Effector memory CD8-positive, alpha-beta T cell (primary cell): ENCODE measurements at places on chromosomes 11 and 22.
A peak's percentile ranks its signal among the peaks of the same experiment; 100 is the strongest.

- no peak for DNase-seq
These were observed 1.9 kb downstream of the KCTD17 start for GRCh38 chr22:37053310-37054055.

DNA sequence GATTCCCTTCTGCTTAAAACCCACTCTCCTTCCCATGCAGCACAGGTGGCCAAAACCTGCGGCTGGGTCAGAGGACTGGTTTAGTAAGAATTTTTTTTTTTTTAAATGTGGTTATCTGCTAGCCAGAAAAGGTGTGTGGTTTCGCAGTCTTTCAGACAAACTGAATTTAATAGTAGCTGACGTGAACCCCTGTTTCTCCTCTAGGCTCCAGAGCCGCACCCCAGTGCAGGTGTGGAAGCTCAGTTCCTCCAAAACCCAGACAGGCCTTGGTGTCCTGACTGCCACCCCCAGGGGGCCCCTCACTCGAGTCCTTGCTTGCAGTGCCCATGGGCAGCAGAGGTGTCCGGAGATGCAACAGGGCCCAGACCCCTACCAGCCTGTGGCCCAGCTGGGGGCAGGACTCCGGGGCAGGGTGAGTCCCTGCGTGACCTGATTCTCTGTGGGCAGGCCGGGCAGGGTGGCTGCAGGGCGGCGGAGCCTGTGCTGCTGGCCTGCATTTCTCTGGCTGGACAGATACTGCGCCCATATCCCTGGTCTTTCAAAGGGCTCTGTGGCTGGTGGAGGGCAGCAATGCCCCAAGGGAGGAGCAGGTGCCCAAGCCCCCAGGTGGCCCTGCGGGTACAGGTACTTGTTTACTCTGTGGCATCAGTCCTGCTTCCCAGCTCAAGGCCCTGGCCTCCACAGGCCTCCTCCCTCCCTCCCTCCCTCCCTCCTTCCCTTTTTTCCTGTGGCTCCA lies 15.2 kb downstream of the KCNQ1 start:
- DNase-seq = no peak

DNA sequence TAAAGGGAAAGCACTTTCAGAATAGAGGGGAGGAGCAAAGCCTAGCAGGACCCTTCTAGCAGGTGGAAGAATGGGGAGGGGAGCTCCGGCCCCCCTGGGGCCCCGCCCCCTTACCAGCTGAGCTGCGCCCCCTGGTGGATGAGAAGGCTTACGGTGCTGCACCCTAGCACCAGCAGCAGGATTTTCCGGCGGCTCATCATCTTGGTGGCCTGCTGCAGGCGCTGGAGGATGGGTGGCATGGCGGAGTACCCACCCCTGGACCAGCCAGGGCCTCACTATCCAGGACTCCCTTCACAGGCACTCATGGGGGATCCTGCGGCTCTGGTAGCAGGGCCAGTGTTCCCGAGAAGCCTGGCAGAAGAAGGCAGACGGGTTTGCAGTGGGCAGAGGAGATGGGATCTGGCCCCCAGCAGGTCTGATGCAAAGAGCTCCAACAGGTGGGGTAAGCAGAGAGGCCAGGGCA lies 3.8 kb downstream of the GAL3ST3 start:
- peak; percentile 83 for DNase-seq

DNA sequence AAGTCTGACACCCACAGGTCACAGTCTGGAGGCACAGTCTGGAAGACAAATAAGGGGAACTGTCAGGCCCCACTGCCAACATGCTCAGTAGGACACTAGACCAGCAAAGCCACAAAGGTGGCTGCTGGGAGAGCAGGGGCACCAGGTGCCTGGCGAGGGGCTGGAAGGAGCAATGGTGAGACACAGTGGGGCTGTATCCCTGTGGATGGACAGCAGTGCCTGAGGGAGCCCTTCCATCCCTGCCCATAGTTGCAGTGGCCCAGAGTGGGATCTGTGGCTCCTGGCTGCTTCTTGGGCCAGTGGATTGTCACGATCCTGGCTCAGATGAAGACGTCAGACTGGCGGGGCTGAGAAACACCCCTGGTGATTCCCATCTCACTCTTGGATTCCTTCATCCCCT lies 154.6 kb downstream of the DSCAML1 start:
- no peak for DNase-seq

DNA sequence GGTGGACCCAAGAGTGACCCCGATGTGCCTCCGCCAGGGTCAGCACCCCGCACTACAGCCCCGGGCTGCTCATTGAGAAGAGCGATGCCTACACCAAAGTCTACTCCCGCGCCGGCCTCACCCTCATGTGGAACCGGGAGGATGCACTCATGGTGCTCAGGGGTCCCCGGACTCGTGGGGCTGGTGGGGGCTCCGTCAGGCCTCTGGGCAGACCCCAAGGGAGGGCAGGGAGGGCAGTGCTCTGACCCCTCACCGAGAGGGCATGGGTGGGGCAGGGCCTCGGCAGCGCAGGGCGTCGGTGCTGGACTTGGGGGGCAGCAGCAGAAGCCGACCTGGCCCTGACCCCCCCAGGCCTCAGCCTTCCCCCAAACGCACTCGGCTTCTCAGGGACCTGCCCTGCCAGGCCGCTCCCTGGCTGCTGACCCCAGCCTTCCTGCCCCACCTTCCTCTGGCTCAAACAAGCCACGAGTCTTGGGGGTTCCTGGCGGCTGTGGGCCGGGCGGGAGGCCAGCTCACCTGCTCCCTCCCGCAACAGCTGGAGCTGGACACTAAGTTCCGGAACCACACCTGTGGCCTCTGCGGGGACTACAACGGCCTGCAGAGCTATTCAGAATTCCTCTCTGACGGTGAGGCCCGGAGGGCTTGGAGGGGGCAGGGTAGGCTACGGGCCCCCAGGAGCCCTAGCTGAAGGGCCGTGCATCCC lies 2.9 kb downstream of the MUC2 start:
- DNase-seq = no peak

GRCh38 chr11:98099371-98099770 lies 921.4 kb upstream of the CNTN5 start:
- no peak for DNase-seq

GRCh38 chr11:66317723-66318599 lies 1.1 kb upstream of the CD248 start:
- peak; percentile 57 for DNase-seq

DNA sequence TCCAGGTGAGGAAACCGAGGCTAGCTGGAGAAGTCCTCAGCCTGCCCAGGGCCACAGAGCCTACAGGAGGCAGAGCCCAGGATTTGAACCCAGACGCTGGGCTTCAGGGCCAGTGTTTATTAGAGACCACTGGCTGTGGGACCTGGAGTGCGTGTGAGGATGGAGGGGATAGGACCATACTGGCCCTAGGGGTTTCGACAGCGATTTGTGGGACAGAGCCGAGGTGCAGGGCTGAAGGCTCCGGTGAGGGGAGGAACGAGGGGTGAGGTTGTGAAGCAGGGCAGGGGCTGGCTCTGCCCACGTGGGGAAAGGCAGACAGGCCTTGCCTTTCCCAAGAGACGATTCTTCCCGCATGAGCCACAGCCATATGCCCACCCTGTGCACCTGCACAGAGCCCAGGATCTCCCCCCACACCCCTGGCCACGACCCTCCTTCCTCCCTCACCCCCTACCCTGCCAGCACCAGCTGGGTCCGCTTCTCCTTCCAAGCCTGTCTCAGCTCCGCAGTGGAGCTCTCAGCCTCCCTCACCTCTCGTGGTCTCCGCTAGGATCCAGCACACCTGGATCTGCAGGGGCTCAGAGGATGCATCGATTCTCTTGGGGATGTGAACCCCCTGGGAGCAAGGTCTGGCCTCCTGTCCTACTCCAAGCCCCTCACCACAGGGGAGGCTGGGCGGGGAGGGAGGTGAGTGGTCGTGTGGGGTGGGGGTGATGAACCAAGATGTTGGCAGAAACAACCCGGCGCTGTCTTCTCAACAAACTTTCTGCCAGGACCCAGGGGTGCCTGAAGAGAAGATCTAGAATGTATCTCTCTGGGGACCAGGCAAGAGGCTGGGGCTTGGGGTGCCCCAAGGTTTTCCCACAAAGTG lies 58.4 kb downstream of the RTL6 start:
- no peak for DNase-seq

DNA sequence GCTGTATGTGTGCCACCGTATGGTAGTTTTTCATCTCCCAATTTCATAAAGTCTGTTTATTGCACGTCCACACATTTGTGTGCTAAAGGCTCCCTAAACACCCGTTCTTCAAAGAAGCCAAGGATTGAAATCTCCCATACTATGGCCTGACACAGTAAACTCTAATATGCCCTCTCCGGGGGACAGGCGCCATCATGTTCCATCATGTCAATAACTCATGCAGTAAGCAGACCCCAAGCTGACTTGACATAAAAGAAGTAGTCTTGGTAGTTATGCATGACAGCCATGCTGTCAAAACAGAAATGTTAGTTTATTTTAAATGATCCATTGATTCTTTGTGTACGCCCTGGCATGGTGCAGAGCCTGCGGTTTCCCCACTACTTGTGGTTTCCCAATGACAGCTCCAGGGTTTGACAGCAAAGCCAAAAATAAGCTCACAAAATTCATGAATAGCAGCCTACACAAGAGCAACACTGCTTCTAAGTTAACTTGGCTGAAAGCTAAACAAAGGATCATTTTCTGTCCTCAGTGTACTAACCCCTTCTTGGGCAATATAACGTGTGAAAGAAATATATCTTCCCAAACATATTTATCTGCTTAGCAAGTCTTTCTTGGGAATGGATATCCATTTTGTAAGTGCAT lies 56.5 kb upstream of the CABP7 start:
- DNase-seq = no peak

DNA sequence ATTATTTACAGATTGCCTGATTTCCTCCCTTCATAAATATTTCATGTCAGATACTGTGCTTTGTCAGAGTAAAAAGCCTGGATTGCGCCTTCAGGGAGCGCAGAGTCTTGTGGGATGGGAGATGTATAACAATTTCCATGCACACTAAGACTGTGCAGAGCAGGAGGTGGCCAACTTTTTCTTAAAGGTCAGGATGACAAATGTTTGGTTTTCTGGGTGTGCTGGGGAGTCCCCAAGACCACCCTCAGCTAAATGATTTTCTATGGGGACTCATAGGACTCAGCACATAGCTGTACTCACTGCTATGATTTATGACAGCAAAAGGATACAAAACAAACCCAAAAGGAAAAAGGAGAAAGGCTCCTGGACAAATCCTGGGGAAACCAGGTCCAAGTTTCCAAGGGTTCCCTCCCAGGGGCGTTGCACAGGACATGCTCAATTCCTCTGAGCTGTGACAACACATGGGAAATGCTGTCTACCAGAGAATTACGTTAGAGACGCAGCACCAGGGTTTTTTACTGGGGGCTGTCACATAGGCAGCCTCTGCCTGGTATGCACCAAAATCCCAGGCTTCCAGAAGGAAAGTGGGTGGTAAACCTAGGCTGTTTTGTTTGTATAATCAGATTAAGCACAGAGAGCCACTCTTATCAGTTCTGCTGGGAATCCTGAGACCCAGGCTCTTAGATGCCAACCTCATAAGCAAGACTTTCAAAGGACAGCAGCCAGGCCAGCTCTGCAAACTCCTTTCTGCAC lies 59.1 kb downstream of the CSNK2A3 start:
- no peak for DNase-seq

- no peak for DNase-seq
These were observed 259.8 kb upstream of the ANO5 start for GRCh38 chr11:21933095-21933494.

DNA sequence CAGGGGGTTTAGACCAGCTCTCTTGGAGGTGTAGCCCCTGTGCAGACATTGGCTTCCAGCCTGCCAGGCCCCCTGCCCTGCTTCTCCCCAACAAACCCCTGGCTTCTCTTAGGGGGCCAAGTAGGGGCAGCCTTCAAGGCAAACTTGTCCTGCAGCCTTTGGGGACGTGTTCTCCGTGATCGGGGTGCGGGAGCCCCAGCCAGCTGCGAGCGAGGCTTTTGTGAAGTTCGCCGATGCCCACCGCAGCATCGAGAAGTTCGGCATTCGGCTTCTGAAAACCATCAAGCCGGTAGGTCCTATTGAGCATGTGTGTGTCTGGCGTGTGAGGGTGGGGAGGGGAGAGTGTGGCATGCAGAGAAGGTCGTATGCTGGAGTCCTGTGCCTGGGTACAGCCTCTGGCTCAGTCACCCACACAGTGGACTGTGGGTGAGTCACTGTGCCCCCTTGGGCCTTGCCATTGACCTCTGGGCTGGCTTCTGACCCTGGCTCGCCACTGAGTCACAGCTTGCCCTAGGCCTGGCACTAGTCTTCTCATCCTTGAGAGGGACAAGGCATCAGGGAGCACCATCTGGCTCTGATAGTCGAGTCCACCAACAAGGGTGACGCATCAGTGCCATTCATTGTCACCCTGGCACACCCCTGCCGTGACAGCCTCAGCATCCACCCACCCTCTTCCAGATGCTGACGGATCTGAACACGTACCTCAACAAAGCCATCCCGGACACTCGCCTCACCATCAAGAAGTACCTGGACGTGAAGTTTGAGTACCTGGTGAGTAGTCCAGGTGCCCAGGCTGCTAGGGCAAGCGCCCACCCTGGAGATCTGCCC lies 11.4 kb downstream of the SLC16A8 start:
- DNase-seq = no peak

GRCh38 chr11:134714021-134714656 lies 302.1 kb upstream of the B3GAT1 start:
- no peak for DNase-seq

GRCh38 chr11:101844608-101845007 lies 70.2 kb upstream of the CEP126 start:
- DNase-seq = no peak

GRCh38 chr22:27990451-27990840 lies 71.4 kb upstream of the PITPNB start:
- DNase-seq = no peak

- DNase-seq = no peak
These were observed 3.8 kb downstream of the ZFPL1 start for GRCh38 chr11:65087827-65088226.

- DNase-seq = no peak
These were observed 6.1 kb downstream of the C11orf91 start for GRCh38 chr11:33694346-33695050.

DNA sequence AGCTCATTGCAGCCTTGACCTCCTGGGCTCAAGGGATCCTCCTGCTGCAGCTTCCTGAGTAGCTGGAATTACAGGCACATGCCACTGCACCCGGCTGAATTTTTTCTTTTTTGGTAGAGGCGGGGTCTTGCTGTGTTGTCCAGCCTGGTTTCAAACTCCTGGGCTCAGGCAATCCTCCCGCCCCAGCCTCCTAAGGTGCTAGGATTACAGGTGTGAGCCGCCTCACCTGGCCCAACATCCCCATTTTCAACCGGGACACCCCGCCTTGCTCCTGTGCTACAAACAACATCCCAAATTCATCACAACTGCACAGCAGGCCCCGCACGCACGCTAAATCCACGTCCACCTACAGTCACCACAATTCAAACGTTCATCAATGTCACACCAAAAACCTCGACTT lies 61.0 kb downstream of the ARFGAP3 start:
- DNase-seq = no peak

- DNase-seq = no peak
These were observed 88.1 kb downstream of the MAML2 start for GRCh38 chr11:96254854-96255253.
